ENCODE measurements at places on chromosomes 1 and 21.

DNA sequence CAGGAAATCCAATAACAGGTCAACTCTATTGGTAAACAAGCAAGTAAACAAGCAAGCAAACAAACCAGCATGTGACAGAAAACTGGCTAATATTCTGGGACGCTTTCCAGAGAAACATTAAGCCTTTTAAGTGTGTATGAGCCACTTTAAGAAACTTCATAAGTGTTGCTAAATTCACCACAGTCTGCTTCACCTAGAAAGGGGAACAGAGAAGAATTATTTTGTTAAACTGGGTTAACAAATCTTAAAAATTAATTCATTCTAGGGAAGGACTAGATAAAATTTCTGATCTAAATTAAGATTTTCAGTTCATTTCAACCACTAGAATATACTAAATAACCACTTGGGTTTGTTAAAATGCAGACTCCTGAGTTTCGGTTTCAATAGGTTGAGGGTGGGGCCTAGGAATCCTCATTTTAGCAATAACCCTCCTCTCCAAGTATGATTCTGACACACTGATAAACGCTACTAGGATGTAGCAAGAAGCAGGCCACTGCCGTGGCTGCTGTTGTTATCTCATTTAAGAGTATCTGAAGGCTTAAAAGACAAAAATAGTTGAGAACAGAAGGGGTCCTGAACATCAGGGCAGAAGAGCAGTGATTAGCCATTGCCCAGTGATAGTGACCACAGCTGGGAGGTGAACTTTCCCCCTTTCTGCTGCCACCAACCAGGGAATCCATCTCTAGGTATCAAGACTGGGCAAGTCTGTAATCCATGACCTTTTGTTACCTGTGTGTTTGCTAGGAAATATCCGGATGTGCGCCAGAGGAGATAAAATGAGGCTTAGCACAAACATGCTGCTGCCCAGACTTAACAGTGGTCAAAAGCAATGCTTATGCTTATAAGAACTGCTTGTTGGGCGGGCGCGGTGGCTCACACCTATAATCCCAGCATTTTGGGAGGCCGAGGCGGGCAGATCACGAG, 11.2 kb downstream of the CREG1 start:
- no peak for DNase-seq

DNA sequence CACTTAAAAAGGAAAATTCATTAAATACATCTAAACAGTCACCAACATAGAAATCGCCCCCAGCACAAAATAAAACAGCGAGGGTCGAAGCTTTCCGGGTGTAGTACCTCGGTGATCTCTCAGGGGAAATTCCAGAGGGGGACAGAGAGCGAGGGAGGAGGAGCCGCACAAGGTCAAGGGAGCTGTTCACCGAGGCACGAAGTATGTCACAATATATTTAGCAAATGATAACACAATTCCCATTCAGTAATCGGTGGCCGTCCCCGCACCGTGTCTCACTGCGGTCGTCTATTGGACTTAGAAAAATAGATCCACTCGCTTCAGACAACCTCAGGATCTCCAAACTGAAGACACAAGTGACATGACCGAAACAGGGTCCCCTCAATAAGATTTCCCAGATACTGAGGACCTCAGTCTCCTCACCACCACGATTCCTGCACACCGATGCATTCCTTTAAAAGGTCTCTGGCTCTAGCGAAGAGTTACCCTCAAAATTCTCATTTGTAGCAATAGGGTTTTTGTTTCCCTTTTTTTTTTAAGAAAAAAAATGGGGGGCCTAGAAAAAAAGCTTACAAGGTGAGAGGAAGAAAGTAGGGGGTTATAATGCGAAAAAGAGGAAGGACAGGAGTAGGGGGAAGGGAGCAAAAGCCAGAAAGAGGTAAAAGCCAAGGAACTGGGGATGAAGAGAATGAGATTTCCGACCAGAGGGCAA, 1.1 kb downstream of the LPGAT1 start:
- no peak for DNase-seq

DNA sequence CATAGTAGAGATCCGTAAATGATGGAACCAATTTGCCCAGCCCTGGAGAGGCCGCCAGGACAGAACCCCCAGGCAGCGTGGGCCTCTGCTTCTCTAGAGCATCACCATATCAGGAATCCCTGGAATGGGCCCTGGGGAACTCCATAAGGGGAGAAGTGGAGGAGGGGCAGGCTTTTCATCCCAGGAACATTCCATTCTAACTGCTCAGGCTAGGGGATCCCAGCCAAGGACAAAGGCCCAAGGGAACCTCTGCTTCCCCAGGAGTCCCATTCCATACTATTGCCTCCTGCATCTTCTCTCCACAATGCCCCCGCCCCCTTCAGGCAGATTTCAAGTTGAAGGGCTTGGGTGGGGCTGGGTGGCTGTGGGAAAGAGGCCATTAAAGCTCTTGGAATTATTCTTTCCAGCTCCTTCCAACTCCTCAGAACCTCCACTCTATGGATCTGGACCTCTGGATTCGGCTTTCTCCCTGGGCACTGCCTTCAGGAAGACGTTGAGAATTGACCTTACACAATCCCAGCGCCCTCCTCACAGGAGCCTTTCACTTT, 6.0 kb downstream of the TRNP1 start:
- no peak for DNase-seq

DNA sequence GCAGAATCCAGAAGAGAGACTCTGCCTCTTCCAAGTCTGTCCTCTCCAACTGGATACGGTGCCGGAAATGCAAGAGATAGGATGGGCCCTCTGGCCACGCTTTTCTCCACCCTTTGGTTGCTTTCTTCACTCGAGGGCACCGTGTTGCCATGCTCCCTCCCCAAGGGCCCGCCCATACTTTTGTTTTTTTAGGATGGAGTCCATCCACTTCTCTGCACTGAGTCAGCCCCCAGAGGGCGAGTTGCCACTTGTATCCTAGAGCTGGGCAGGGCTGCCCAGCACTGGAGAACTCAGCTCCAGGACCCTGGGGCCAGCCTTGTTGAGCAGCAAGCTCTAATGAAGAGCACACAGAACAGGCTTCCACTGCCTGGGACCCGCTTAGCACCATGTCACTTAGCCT, 25.5 kb downstream of the IFNGR2 start:
- DNase-seq, result no peak

DNA sequence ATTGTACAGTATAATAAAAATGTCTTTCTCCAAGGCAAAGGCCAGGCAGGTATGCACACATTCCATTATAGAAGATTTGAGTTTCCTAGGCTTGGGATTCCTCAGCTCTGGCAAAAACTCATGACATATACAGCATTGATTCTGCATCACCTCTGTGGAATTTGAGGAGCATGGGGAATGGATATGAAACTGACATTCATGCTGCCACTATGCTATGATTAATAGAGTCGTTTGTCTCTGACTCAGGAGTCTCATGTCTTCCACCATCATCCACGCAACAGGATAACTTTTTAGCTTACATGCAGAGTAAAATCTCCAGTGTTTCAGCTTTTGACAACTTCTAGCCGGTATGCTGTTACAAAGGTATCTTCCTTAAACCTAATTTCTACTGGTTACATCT, 49.8 kb upstream of the ADORA3 start:
- no peak for DNase-seq

DNA sequence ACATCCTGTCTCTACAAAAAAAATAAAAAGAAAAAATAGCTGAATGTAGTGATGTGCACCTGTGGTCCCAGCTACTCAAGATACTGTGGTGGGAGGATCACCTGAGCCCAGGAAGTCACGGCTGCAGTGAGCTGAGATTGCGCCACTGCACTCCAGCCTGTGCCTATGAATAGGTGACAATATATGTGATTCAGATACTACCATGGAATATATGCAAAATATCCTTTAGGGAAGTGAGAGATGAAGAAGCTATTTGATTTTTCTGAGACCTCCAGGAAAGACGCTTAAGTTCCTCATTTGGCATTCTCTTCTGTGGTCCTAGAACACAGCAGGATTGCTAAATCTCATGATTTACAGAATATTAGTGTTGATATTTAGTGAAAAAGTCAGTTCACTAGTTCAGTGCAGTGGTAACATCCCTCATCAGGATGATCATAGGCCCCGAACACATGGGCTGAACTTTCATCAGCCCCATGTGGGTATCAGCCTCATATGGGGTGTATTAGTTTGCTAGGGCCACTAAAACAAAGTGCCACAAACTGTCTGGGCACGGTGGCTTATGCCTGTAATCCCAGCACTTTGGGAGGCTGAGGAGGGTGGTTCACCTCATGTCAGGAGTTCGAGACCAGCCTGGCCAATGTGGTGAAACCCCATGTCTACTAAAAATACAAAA, 6.0 kb upstream of the VASH2 start:
- DNase-seq, result no peak

- no peak for DNase-seq
Observed at GRCh38 chr21:24759348-24760075, 847.8 kb downstream of the MRPL39 start.

DNA sequence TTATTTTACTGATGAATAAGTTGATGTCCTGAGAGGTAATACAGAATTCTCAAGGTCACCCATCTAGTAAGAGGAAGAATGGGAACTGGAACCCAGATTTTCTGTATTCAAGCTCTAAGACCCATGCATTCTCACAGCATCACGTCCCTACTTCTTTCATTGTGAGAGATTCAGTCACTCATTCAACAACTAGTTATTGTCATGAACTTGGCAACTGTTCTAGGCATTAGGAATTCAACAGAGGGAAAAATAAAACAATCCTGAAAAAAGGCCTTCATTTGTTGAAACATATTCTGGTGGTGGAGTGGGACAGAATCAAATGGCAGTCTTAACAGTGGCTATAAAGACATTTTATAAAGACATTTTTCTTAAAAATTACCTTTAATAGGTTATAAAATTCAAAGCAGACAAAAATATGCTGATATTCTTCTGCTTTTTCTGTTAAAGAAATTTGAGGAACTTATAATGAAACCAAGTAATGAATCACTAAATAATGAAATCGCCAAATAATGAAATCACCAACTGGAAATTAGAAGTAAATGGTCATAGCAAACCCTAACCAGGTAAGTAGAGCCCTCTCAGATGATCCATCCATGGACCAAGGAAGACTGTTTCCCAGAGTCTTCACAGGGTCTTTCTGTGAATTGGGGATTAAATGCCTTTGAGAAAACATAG, 136.5 kb upstream of the DPYD start:
- DNase-seq, result no peak

DNA sequence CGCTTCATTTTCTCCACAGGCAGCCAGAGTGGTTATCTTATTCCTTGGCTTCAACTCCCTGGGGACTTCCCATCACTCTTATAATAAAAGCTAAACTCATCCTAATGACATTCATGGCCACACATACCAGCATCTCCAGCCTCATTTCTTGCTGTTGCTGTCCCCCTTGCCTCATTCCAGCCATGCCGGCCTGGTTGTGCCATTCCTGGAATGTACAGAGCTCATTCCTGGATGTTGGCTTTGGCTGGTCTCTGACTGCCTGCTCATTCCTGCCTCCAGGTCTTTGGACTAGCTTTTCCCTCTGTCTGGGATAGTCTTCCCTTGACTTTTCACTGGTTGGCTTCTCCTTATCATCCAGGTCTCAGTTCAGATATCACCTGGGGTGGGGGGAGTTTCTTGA, 2.4 kb upstream of the PEF1 start:
- DNase-seq, result no peak

DNA sequence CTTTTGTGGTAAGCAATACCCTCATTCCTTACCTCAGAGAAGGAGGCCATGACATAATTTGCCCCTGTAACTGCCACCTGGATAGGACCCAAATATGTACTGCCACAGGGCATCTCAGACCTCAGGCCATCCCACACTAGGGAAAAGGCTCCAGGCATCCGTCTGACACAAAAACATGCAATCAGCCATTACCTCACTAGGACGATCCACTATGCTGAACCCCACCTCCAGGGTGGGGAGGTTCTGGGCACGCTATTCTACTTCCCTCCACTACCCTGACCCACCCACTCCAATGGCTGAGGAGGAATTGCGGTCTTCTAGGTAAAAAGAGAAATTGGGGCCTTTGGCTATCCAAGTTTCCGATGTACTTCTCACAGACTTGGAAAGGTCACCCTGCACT, 53.6 kb downstream of the ERI3 start:
- no peak for DNase-seq

GRCh38 chr1:172001288-172001687, 160.0 kb downstream of the DNM3 start:
- DNase-seq, result no peak

DNA sequence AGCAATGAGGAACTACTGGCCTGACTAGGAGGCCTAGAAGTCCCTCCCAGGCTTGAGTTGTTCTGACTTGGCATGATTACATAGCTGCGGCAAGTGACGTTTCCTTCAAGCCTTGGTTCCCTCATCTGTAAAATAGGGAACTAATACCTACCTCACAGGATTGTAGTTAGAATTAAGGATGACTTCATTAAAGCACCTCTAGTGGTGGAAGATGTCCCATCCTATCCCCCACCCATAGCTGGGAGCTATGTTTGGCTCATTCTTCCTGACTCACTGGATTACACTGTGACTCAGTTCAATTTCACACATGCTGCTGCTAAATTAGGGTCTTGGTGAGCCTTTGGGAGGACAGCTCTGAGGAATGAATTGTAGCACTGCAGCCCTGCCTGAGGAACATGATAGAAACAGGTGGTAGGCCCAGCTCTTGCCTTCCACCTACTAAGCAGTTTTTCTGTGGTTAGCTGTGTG, 6.0 kb upstream of the SHISA4 start:
- DNase-seq, result no peak

DNA sequence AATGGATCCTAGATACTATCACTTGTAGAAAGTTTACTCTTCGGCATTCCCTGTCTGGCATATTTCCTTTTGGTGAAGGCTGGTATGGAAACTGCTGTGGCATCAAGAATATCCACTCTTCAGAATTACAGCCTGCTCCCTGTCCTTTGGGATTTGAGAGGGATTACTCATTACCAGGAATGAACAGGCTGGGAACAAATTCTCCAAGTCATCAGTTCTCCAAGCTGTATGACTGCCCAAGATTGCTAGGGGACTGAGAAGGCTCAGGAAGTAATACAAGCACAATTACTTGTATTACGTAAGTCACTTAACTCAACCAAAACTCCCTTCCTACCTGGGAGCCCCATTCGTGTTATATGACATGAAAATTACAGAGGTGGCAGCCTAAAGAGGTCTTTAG, 49.6 kb downstream of the CD58 start:
- no peak for DNase-seq

GRCh38 chr1:15023205-15023604, 130.3 kb upstream of the TMEM51 start:
- DNase-seq, result no peak

- no peak for DNase-seq
Observed at GRCh38 chr1:2557482-2558400, 1.6 kb downstream of the TNFRSF14 start.

DNA sequence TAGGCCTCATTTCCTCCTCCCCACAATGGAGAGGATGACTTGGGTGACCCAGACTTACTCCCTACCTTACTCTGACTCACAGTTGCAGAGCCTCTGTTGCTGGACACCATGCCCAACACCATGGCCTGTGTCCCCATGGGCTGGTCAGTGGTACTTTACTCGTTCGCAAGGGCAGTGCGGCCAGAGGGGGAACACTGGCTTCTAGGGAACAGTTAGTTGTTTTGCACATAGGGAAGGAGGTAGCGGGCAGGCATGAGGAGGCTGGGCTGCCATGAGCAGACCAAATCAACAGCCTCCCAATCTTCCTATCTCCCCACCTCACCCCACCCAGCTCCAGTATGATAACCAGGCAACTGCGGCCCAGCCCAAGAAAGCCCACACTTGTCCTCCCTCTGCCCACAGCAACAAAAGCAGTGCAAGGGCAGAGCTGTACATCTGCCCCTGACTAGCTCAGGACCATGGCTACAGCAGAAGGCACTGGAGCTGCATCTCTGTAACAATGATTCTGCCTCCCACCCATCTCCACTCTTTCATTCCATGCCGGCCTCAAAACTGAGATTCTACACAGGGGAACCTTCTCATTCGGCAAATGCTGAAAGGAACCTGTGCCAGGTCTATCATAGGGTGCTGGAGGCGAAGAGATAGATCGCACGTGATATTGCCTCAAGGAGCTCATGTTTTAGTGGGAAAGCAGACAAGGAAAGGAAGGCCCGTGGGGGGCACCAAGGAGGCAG, 18.6 kb downstream of the TAL1 start:
- DNase-seq, result no peak
